ENCODE measurements at places on chromosomes 11 and 22.

DNA sequence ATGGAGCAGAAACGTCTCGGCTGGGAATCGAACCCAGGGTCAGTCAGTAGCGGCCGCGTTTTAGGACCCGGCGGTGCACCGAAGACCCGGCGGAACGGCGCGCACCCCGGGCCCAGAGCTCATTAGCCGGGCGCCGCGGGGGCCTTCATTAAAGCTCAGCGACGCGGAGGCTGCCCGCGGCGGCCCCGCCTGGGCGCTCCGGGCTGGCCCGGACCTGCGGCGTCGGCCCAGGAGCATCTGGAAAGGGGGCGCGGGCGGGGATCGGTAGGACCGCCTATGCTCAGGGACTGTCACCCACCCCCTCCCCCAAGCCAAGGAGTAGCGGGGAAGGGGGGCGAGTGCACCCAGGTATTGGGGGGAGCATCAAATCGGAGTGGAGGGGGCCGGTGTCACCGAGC is 52.2 kb downstream of the CYTH4 start:
- DNase-seq, result no peak

GRCh38 chr11:8201644-8202365 is 33.0 kb upstream of the RIC3 start:
- peak; percentile 49 for DNase-seq

- no peak for DNase-seq
These were observed 5.2 kb upstream of the BID start for GRCh38 chr22:17779286-17780115.

DNA sequence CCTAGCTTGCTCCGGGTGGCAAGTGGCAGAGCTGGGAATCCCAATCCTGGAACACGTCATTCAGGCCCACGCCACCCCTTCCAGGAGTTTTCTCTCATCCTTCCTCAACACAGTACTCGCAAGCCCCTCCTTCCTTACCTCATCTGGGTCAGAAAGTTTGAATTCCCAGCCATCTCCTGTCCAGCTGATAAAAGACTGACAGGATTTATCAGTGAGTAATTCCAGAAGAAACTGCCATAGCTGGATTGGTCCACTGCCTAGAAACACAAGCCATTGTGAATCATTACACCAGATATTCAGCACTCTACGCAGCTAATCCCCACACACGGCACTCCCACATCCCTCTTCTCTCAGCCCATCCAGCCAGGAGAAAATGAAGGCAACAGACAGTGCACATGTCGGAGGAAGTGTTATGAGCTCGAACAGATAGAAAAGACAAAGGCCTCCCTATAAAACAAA is 124.0 kb downstream of the ETS1 start:
- DNase-seq, result peak; percentile 39

DNA sequence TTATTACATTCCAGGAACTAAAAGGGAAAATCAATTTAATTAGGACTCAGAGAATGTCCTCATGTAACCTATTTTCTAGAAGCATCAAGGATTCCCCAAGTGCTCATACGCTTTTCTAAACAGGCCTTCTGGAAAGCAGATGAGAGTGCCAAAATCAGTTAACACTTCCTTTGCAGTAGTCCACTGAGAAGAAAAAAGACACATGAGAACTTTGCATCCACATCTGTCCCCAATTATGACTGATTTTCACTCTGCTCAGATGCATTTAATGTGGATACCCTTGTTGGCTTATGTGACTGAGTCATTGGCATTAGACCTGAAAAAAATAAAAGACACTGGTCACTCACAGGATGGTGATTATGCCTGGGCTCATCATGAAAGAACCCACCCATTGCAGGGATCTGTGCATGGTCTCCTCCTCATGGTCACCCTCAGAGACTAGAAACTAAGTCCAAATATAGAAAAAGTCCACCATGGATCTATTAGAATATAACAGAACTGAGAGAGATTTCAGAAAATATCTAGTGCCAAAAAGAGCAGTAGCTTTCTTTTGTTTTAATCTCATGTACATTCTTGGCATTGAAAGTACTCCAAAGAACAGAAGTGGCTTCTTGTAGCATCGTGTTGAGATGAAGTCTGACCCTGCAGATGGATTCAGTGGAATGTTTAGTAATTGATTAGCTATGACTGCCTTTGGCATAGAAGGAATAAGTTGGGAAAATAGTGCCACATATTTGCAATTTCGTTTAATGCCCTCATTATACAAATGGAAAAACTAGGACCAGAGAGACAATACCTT is 48.8 kb upstream of the FIBIN start:
- DNase-seq, result no peak

GRCh38 chr22:50620593-50621355 is 7.2 kb downstream of the ARSA start:
- no peak for DNase-seq

GRCh38 chr11:110919241-110919922 is 207.1 kb upstream of the ARHGAP20 start:
- peak; percentile 28 for DNase-seq

GRCh38 chr22:18119409-18120110 is 9.0 kb downstream of the TUBA8 start:
- DNase-seq, result peak; percentile 21

DNA sequence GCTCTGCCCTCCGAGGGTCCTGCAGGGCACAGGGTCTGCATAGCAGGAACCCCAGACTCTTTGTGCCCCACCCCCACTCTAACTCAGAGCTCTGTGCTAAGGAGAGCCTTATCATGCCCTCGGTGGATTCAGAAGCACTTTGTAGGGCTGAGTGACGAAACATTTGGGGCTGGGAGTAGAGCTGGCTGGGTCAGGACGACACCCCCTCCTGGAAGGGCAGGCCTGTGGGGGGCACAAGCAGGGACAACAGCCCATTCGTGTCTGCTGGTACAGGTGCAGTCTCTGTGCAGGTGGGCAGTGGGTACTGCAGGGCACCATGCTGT is 8.9 kb downstream of the APOBEC3A start:
- DNase-seq, result no peak

- DNase-seq, result no peak
These were observed 15.5 kb downstream of the SLC37A2 start for GRCh38 chr11:125078516-125079140.

DNA sequence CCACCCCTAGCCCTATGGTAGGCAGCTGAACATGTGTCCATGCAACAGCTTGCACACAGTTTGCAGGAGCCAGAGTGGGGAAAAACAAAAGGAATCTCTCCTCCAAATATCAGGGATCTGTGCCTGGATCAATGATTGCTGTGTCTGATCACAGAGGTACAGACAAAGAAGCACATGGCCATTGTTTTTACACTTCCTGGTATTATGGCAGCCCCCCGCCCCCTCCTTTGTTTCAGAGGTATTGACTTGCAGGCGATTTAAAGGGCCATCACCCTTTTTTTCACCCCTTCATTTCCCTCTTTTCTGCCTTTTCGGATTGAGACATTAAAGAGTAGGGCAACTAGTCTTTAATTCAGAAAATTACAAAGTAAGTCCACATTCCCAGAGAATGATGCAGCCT is 453.0 kb upstream of the LUZP2 start:
- no peak for DNase-seq

GRCh38 chr11:77126861-77127234 is 1.2 kb upstream of the MYO7A start:
- no peak for DNase-seq

GRCh38 chr11:74699615-74700396 is 31.4 kb downstream of the CHRDL2 start:
- no peak for DNase-seq

GRCh38 chr11:106228996-106229395 is 151.5 kb downstream of the AASDHPPT start:
- DNase-seq, result no peak

DNA sequence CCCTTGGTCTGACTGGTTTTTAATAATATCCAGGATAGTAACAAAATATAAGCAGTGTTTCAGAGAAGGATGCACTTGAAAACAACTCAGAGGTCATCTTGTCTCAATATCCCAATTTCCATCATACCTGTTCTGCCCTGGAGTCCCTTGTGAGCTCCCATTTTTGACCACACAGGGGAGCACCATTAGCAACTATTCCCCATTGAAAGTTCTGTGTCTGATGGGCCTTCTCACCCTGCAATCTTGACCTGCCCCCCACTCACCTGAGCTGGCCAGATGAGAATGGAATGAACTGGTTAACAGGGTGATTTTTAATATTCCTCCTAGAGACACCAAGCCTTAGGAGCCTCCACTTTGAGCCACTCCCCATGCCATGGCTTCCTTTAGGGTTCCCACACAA is 3.8 kb upstream of the CAPN5 start:
- DNase-seq, result no peak

DNA sequence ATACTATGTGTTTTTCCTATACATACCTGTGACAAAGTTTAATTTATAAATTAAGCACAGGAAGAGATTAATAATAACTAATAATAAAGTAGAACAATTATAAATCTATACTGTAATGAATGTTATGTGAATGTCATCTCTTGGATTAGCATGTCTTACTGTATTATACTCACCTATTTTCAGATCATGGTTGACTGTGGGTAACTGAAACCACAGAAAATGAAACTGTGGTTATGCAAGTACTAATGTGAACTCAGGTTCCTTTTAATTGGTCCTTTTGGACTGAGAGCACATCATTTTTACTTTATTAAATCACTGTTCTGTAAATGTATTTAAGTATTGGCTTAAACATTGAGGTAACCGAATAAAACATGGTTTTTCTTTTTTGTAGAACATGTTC is 108.8 kb downstream of the PPP6R3 start:
- no peak for DNase-seq

DNA sequence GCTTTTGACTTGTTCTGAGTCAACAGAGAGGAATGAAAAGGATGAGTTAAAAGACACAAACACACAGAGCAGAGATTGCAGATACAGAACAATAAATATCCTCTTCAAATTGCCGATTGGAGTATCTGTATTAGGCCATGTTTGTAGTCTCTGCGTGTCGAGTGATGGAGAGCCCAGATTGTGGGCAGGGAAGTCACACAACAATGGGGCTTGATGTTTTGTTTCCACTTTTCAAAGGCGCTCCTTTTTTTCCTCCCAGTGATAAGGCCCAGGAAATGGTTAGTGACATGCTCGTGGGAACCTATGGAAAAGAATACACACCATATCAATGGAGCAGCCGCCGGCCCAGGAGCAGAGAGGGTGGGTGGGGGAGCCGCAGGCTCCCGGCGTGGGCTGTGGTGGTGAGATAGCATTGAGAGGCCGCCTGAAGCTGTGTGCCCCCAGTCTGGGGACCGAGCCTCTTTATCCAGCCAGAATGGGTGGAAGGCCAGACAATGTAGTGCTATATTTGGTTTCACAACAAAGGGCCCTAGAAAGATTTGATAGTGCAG is 555.9 kb downstream of the INSC start:
- no peak for DNase-seq

- no peak for DNase-seq
These were observed 102.3 kb upstream of the DRD2 start for GRCh38 chr11:113577356-113578032.

DNA sequence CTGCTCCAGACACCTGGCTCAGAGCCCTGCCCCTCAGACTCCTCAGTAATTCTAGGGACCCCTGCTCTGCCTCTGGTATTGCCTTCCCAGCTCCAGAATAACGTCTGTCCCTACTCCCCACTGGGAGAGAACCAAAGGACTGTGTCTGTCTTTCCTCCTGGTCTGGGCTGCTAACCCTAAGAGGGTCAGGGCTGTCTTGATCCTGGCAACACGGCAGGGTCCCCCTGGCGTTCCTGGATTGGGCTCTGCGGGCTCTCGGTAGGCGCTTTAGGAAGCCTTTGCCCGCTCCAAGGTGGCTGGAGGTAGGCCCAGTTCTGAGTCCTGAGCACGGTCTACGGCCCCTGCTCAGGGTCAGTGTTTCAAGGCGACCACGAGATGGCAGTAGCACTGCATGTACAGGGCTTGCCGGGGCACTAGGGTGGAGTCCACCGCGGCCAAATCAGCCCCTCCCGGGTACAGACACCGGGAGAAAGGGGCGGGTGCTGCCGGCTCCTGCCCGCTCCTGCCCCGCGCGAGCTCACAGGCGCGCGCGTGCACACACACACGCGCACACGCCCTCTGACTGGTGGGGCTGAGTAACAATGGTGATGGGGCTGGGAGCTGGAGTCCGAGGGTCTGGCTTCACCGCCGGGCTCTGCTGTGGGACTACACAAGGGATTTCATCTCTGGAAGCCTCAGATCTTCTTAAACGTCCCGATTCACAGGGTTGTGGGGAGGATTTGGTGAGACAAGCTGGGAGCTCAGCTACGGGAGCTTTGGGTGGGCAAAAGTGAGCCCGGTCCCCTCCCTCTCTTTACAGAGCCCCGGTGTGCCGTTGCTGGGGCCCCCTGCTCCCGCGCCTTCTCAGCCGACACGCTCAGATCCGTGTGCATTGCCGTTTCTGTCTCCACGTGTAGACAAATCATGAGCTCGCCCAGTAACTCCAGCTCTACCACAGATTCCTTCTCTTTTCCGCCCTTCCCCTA is 30.1 kb upstream of the HMOX1 start:
- peak; percentile 95 for DNase-seq

- DNase-seq, result no peak
These were observed 29.8 kb upstream of the CREB3L1 start for GRCh38 chr11:46247659-46248058.

DNA sequence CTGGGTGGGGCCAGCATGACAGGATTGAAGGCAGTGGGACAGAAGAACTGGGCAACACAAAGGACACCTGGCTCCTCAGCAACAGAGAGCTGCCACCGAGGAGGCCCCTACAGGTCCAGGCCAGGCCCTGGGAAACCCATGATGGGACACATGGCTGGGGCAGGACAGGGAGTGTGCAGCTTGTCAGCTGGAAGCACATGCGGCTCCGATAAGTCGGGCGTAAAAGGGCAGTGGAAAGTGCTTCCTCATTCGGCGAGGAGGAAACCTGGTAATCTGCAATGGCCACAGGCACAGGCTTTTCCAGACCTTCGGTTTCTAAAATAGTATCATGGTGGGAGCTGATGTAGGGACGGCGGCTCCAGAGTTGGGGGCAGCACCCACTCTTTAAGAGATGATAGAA is 16.5 kb downstream of the GNAZ start:
- no peak for DNase-seq

- peak; percentile 99 for DNase-seq
These were observed at the start of gene DEAF1 for GRCh38 chr11:694563-695287. Gene DEAF1, minus strand, starts transcription at chr11:695222. Its CDS starts 175 bp downstream, at chr11:695047.

- no peak for DNase-seq
These were observed 183.9 kb upstream of the SYN3 start for GRCh38 chr22:33242078-33242477.

DNA sequence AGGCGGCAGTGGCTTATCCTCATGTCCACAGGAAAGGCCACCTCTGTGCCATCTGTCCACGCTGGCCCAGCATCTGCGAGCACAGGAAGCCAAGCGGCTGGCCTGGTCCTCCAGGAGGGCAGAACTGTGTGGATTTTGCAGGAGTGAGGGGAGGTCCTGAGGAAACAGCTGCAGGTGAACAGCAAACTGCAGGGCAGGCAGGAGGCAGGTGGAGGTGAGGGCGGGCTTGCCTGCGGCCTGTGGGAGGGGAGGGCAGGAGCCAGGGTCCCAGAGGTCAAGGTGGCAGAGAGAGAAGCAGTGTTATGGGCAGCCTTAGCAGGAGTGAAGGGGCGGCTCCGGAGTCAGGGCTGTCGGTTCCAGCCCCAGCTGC is 369.7 kb downstream of the SHANK2 start:
- no peak for DNase-seq

GRCh38 chr11:57798905-57799559 is 37.4 kb downstream of the CTNND1 start:
- DNase-seq, result no peak

- peak; percentile 65 for DNase-seq
These were observed 73.5 kb downstream of the RNF169 start for GRCh38 chr11:74822170-74822569.

GRCh38 chr22:37362621-37363020 is 64.7 kb downstream of the ELFN2 start:
- peak; percentile 76 for DNase-seq

- peak; percentile 22 for DNase-seq
These were observed 1.2 kb downstream of the PRG3 start for GRCh38 chr11:57379732-57380131.
